Hepatocyte (in vitro differentiated cells): ENCODE measurements at places on chromosomes 13 and 19. TPM values are rescaled to one million over a fixed set of nuclear protein-coding genes. Genes with fewer than 3 reads are reported as not detected.

Gene PDE4C
- total RNA-seq: 0.43 and 0.72 TPM in 2 replicates

Gene TMEM221
- 1.0 and 1.2 TPM in 2 replicates for total RNA-seq

Gene PRKCG
- total RNA-seq: not detected in 2 replicates

Gene MIR17HG
- 6.6 and 8.4 TPM in 2 replicates for total RNA-seq

Gene ZNF177
- 5.2 and 5.5 TPM in 2 replicates for total RNA-seq

Gene TNFRSF19
- 22.7 and 25.3 TPM in 2 replicates for total RNA-seq

Gene VN1R4
- total RNA-seq: not detected in 2 replicates

Gene SIGLEC10
- 1.0 and 1.6 TPM in 2 replicates for total RNA-seq

Gene GPR12
- not detected in 2 replicates for total RNA-seq

Gene CEACAM16
- 0.73 TPM in 1 of 2 replicates, not detected in the other for total RNA-seq

Gene AP1M2
- total RNA-seq: 63.7 and 66.5 TPM in 2 replicates

Gene HNRNPA1L2
- total RNA-seq: 2.2 and 2.7 TPM in 2 replicates
